Brain (organoid and tissue), 16 donors: ENCODE measurements at places on chromosomes 7 and 10.
A peak's percentile ranks its signal among the peaks of the same experiment; 100 is the strongest.

DNA sequence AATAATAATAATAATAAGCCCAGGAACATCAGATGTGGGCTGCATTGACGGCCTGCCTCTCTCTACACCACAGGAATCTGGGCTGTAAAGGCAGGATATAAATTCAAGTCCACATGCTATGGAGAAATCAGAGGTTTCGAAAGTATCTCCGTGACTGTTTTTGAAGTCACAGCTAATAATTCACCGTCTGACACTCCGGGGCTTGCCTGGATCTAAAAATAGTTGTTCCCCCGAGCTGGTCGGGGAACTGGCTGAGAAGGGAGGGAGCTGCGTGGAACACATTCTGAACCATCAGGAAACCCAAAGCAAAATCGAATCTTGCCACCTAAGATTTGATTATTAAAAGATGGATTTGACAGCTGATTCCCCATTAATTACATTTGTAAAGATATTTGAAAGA is 35.4 kb downstream of the KLF6 start:
- DNase-seq: peak; percentile 57

GRCh38 chr10:102657984-102658724 is 13.9 kb downstream of the TRIM8 start:
- no peak for DNase-seq

GRCh38 chr10:31261511-31262311 is 57.3 kb upstream of the ZEB1 start:
- peak; percentile 11 for DNase-seq

- no peak for DNase-seq
Measured at GRCh38 chr10:49362596-49363260, 33.2 kb downstream of the DRGX start.

DNA sequence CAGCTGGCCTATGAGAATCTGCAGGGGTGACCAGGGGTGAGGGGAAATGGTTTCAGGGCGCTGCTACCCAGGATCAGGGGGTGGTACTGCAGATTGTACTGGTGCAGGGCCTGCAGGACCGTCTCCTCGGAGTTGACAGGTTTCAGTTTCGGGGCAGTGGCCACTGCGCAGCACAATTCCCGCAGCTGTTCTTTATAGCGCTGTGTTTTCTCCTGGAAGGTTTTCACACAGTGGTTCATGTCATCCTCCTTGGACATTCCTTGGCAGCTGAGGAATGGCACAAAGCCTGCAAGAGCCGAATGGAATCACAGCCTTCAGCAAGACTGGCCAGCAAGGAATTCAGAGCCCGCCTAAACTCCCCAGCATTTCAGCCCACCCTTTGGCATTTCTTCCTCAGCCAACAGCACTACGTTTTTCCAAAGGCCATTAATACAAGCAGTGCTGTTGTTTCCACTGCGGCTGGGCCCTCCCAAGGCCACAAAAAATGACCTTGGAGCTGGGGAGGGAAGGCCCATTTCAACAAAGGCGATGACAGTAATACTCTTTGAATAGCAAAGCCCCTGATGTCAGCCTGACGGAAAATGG is 44.9 kb downstream of the PNLIPRP2 start:
- DNase-seq: peak; percentile 52

- DNase-seq: no peak
Measured at GRCh38 chr7:29915481-29916215, 74.0 kb downstream of the SCRN1 start.

DNA sequence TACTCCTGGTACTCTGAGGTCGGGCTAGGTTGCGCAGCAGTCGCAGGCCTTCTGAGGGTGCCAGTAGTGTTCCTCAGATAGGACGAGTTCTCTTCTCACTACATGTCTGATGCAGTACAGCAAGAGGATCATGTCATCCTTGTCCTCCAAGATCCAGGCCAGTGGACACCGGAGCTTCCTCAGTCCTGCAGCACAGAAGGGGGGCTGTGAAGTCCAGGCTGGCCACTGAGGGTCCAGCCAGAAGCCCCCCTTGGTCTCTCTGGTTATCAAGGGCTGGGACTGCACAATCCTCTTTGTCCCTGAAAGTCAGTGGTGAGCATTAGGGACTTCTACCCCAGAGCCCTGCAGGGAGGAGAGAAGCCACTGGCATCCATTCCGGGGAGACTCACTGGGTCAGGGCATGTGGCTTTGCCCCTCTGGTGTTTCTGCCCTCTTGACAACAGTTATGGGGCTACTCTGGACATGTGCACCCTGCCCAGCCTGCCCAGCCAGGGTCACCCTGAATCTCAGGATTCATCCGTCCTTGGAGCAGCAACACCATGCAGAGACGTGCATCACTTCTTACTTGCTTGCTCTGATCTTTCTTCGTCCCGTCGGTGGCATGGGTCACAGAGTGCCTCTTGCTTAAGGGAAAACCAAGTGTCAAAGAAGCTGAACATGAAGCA is 125.7 kb downstream of the ADCY1 start:
- no peak for DNase-seq

DNA sequence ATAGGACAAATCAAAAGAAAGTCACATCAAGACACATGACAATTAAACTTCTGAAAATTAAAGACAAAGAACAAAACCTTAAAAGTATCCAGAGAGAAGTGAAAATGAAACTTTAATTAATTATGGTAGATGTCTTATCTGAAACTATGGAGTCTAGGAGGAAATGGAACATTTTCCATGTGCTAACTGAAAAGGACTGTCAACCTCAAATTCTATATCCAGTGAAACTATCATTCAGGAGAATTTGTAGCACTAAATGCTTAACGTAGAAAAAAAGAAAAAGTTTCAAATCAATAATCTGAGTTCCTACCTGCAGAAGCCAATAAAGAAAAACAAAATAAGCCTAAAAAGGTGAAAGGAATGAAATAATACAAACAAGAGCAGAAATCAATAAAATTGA is 33.1 kb upstream of the C10orf71 start:
- no peak for DNase-seq

GRCh38 chr7:66283003-66283920 is 78.1 kb downstream of the TPST1 start:
- no peak for DNase-seq

- no peak for DNase-seq
Measured at GRCh38 chr10:124385627-124386185, 33.0 kb downstream of the OAT start.

DNA sequence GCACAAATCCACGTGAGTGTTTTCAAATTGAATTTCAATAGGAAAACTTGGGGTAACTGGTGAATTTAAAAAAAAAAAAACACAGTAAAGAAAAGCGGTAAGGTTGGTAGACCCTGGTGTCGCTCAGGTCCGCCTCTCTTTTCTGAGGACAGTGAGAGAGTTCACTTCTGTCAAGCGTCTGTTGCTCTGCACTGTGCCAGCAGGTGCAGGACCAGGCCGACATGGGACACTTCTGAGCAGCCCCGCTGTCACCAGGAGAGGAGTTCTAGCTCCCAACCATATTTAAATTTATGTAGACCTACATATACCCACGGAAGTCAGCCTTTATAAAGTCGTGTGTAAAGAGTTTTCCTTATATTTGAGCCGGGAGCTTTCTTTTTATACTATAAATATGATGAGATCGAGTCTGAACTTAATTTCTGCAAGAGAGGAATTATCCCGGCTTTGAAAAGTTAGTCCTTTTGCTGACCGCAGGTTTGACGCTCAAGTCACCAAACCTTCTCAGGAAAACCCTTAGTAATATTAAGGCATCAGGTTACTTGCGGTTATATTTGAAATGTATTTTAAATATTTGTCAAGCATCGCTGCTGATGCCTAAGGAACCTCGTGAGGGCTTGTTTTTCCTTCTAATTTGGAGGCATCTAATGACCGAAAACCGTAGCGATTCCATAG is 531 bp downstream of the IKZF1 start:
- no peak for DNase-seq

DNA sequence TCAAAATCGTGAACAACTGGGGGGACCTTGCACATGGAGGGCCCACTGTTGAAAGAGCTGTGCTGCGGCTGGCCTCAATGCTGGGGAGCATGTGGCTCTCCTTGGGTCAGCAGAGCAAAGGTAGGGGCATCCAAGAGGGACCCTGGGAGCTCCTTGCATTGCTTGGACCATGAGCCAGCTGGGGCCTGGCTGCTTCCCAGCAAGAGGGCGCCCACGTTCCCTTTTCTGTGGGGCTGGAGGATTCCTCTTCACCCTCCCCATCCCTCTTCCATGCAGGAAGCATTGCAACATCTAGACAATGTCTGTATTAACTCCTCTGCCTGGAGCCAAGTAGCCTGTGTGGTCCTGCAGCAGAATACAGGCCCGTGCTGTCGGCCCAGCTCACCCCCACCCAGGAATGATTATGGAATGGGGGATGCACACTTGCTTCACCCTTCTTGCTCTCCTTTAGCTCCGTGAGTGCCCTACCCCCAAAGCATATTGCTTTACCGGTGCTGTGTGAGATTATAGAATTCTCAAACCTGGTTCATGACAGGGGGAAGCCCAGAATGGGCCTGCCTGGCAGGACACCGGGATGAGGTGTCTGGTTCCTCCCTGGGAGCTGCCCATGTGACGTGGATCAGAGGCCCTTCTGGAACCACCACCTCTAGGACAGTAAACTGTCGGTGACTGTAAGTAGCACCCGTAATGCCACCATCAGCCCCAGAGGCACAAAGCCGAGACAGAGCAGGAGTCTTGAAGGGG is 61.9 kb downstream of the SYPL1 start:
- DNase-seq: no peak

GRCh38 chr7:136016649-136017395 is 39.7 kb upstream of the MTPN start:
- no peak for DNase-seq

GRCh38 chr7:157678501-157678900 is 341.7 kb downstream of the DNAJB6 start:
- DNase-seq: no peak

GRCh38 chr7:2196381-2197378 is 36.1 kb downstream of the MAD1L1 start:
- no peak for DNase-seq

- DNase-seq: no peak
Measured at GRCh38 chr10:77604941-77605351, 32.7 kb downstream of the KCNMA1 start.

- no peak for DNase-seq
Measured at GRCh38 chr7:18212308-18212707, 184.7 kb upstream of the PRPS1L1 start.

- peak; percentile 55 for DNase-seq
Measured at GRCh38 chr10:485776-486175, 203.7 kb downstream of the DIP2C start.

DNA sequence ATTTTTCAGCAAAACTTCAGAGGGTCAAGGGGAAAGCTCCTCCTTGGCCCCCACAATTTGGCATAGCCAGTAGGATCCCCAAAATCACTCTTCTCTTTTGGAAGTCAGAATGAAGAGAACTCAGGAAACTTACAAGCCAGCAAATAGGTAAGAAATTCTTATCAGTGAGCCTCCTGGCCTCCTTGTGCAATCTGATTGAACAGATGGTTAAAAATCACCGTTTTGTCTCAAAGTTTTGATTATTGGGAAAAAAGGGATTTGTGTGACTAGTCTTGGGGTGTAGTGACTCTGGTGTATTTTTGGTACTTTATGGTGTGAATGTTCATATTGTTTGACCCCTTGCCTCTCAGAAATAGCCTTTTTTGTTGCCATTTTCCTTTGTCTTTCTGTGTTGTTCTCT is 56.2 kb downstream of the HTR7 start:
- no peak for DNase-seq
